ENCODE measurements at places on chromosomes 2 and 18.

- no peak for DNase-seq
These were observed 96.7 kb downstream of the ASB1 start for GRCh38 chr2:238523158-238524110.

GRCh38 chr18:10195529-10195928 lies 258.9 kb upstream of the APCDD1 start:
- DNase-seq: no peak

DNA sequence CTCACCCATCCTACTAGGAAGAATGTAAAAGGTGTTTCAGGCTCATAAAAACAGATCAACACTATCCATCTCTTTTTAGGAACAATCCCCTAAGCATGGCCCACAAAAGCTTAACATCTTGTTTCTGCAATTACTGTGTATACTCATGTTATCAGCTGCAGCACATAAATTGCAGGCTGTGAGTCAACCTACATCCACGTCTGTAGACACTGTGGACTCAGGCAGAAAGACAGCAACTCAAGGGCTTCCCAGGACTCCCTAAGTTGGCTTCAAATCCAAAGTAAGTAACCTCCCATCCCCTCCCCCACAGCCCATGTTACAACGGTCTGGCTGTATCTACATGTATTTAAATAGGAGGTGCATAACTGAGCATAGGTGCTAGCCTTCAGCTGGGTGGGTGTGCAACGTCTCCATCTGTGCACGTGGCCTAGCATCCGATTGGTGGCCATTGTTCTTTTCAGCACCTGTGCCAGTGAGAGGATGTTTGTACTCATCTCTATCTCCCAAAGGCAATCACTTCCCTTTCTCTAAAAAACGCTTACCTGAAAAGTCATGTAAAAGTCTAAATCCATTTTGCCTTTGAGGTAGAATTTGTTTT lies 30.1 kb downstream of the UXS1 start:
- DNase-seq: no peak

DNA sequence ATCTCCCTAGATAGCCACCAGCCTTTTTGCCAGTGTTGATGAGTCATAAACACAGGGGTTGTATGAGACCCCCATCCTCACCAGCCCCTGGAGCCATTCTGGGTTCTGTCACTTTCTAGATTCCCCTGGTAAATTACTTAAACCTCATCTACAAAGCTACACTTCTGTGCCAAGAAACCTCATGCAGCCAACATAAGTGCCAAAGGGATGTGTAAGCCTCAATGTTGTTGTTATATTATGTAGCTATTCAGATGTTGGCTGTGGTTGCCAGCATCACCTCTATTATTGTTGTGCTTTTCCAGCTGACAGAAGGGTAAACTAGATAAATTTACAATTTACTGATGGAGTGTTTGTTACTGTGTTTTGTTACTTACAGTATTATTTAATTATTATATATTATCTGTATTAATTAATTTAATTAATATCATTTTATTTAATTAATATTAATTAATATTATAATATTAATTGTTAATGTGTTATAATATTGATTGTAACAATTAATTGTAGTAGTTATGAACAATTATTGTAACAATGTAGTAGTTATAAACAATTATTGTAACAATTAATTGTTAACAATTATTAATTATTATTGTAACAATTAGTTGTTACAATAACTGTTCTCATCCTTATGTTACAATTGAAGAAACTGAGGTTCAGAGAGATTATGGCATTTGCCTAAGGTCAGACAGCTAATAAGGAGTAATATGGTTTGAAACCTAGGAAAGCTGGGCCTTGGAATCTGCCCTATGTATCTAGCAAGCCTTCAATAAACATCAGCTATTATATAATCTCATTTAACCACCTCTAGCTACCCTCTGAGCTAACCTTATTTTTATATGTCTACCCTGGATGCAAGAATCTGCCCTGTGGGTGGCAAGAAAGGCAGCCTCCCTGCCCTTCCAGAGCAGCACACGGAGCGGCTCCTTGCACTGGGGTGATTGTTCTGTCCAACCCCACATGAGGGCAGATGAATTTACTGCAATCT lies 36.1 kb downstream of the PSTPIP2 start:
- no peak for DNase-seq

DNA sequence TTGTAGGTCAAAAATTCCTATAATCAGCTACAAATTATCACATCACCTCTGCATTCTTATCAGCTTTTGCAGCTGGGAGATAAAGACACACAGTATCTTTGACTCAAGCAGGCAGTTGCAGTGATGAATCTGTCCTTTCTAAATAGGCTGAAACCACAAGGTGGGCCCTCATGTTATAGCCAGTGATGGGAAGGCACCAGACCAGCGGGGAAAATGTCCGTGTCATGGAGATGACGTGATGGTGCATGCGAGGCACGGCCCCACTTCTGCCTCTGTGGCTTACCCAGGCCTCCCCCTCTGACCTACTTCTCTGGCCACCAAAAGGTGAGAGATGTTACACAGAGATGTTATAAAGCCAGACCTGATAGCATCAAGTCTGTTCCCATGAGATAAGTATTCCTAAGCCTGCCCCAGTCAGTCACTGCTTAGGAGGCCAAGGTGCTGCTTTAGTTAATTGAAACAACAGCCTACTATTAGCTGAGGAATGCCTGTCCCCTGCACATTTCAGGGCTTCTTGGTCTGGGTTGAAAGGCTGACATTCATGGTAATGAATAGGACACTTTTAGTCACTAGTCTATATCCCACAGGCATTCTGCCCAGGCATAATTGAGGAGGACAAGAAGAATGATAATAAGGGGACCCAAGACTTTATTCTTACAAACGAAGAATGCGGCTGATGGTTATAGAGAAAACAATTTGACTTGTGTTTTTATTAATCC lies 327.9 kb downstream of the LPIN1 start:
- DNase-seq: no peak

GRCh38 chr2:204046145-204046544 lies 109.6 kb downstream of the ICOS start:
- DNase-seq: no peak

DNA sequence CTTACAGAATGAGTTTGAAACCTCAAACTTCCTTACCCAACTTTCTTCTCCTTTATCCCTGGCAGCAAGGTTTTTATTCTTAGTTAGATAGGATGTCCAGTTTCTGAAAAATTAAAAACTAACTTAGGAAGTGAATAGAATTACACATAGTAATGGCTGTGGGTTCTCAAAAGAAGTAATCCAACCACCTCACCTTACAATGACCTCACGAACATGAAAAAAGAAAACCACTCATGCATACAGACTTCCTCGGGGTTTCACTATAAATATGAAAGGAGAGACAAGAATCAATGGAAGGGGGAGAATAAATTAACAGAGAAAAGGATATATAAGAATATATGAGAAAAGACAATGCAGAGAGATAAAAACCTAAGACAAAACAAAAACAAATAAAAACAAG lies 1044.3 kb upstream of the KLHL29 start:
- DNase-seq: no peak

DNA sequence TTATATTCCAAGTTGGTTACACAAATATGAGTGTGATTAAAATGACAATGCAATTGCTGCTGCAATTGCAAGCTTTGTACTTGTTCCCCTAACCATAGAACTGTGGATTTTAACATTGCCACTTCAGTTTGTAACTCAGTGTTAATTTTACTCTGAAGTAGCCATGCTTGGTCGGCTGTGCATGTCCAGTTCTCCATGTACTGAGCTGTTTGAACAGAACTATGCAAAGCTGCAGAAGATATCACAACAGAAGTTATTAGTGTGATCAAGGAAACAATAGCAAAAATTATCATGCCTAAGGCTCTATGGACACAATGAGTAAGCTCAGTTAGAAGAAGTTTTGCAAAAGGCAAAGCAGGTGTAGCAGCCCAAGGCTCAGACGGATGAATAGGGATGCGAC lies 45.3 kb downstream of the CXCR4 start:
- no peak for DNase-seq

- DNase-seq: peak; percentile 22
These were observed 31.9 kb downstream of the CNRIP1 start for GRCh38 chr2:68287580-68288441.

- DNase-seq: peak; percentile 79
These were observed 216.3 kb downstream of the C1D start for GRCh38 chr2:67846370-67847070.

DNA sequence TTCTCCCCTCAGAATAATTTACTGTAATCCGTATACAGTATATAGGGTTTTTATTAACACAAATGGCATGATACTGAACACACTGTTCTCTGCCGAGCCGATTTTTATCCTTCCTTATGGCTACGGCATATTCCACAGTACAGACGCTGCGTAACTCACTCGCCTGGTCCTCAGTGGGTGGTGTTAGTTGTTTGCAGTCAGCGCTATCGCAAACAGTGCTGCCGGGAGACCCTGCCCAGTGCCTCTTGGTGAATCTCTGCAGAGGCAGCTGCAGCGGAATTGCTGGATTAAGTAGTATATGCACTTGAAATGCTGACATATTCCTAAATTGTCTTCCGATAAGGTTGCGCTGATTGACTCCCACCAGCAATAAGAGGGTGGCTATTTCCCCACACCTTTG lies 73.9 kb downstream of the MARCO start:
- no peak for DNase-seq

- no peak for DNase-seq
These were observed 246.0 kb downstream of the CLIP4 start for GRCh38 chr2:29361231-29361630.

- no peak for DNase-seq
These were observed 9.3 kb upstream of the FIGLA start for GRCh38 chr2:70799706-70800105.

- DNase-seq: no peak
These were observed 533.0 kb downstream of the TMX3 start for GRCh38 chr18:68181956-68182355.

GRCh38 chr18:58493516-58494253 lies 135.2 kb downstream of the ALPK2 start:
- peak; percentile 83 for DNase-seq

- no peak for DNase-seq
These were observed 3.8 kb downstream of the LRRFIP1 start for GRCh38 chr2:237631007-237631785.

DNA sequence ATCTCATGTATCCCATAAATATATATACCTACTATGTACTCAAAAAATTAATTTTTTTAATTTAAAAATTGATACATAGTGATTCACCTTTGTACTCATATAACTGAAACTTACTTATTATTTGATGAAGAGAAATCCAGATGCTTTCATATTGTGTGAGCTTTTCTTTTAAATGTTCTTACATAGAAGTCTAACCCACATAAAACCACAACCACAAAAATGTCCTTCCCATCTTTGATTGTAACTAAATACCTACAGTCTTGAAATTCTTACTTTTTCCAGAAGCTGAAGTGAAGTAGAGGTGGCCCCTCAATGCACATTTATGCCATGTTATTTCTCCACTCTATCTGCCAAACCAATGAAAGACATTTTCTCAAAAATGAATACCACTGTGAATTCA lies 117.9 kb upstream of the COL5A2 start:
- no peak for DNase-seq

- DNase-seq: no peak
These were observed 110.1 kb downstream of the GALNT1 start for GRCh38 chr18:35691625-35692024.

- peak; percentile 84 for DNase-seq
These were observed 59.9 kb downstream of the PTPRM start for GRCh38 chr18:7626922-7627440.

DNA sequence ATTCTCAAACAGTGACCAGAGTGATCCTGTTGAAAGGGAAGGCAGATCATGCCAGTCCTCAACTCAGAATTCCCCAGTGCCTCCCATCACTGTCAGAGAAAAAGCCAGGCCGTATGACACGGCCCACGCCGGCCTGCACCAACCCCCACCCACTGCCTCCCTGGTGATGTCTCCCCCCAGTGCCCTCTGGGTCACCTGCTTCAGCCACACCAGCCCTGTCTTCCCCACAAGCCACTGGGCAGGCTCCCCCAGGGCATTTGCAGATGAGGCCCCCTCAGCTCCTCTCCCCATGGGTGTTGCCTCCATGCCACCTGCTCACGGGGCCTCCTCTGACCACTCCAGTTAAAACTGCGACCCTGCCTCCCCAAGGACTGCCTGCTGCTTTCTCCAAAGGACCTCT lies 169.8 kb downstream of the SH3RF3 start:
- DNase-seq: no peak

DNA sequence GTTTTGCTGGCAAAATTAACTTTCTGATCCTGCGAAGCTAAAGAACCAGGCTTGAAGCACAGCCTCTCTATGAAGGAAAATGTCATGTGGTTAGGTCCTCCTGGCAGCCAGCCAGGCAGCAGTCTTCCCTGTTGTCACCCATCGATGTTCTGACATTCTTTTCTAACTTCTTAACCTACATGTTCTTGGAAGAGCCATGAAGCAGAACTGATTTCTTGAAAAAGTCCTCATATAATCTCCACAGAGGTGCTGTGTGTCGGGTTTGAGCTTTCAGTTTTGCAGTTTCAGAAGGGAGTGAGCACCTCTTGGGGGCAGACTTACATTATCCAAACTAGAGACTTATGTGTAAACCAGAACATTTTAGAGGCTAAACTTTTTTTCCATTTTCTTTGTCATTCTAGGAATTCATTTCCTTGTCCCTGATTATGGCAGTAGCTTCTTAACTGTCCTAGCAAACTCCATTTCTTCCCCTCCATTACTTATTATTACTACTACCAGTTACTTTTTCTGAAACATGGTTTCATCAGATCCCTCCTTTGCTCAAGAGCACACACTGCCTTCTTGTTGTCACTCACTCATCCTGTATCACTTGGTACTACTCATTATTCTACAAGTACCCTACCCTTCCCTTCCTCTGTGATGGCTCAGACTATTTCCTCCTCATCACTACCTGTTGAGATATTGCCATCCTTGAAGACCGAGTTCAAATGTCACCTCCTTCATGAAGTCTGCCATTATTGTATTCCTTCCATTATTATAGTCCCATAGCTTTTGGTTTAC lies 31.1 kb downstream of the DOK1 start:
- DNase-seq: no peak

DNA sequence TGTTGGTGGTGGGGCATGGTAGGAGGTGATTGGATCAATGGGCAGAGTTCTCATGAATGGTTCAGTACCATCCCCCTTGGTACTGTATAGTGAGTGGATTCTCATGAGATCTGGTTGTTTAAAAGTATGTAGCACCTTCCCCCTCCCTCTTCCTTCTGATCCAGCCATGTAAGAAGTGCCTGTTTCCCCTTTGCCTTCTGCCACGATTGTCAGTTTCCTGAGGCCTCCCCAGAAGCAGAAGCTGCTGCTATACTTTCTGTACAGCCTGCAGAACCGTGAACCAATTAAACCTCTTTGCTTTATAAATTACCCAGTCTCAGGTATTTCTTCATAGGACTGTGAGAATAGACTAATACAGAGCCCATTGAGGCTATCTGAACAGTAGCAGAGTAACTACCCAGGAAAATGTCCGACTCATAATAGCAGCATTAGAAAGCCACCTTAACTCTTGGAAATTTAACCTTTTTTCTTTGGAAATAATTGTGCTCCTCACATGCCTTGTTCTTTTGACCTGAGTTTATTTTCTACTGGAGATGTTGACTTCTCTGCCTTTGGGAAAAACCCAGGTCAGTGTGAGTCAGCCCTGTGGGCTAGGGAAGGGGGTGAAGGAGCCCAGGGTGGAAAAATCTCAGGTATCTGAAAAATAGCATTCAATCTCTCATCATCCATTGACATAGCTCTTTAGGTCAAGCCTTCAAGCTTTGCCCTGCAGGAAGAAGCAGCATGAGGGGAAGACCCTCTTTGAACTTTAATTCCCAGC lies 18.1 kb downstream of the CYP1B1 start:
- no peak for DNase-seq
